ENCODE measurements at places on chromosomes 13 and 19.

- DNase-seq, result no peak
These were observed 166.1 kb upstream of the MYO16 start for GRCh38 chr13:108463340-108463739.

GRCh38 chr19:1777149-1777548 is 23.8 kb downstream of the ONECUT3 start:
- DNase-seq, result no peak

- DNase-seq, result no peak
These were observed 15.2 kb upstream of the TLE6 start for GRCh38 chr19:2962018-2962670.

GRCh38 chr13:98839856-98840769 is 87.6 kb upstream of the SLC15A1 start:
- no peak for DNase-seq

DNA sequence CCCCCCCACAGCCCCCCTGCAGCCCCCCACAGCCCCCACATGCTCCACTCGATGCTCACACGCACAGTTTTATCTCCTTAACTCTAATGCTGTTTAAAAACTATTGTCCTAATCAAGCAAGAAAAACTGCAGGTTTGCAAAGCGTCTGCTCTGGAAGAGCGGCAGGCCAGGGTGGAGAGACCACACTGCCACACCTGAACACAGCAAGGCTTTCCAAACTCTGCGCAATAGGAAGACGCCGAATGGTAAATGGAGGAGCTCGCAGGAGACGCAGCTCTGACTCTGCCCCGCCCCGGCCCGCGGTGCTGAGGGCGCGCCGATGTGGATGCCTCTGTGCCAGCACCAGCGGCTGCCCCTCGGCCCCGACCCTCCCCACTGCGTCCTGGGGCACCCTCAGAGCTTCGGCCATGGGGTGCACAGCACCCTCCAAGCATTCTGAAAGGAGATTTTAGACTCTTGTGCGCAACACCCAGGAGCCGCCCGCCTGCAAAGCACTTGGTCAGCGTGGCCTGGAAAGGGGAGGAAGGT is 32.4 kb downstream of the RASA3 start:
- DNase-seq, result no peak

GRCh38 chr19:33193865-33194362 is at the start of gene LRP3:
Gene LRP3 (plus strand): TSS chr19:33194330. CDS start chr19:33194786, 456 bp downstream.
- DNase-seq, result no peak

DNA sequence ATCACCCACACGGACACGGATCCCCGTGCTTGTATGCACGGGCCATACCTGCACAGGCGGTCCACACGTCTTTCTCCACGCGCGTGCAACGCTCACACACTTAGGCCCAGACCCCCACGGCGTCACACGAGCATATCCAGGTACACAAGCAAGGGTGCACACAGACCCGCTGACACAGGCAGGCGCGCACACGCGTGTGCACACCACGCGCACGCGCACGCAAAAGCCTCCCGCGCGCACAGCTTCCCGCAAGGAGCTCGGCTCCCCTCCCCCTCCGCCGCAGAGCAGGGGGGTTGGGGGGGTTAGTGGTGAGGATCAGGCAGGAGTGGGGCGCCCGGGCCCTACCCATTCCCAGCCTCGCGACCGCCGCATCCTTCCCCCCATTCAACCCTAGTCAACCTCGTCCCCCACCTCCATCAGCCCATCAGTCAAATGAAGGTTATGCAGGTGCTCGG is 407 bp downstream of the RAB3A start:
- no peak for DNase-seq

GRCh38 chr19:35031072-35031881 is 1.0 kb downstream of the SCN1B start:
- no peak for DNase-seq

- no peak for DNase-seq
These were observed 1.2 kb downstream of the C19orf84 start for GRCh38 chr19:51389143-51389542.

DNA sequence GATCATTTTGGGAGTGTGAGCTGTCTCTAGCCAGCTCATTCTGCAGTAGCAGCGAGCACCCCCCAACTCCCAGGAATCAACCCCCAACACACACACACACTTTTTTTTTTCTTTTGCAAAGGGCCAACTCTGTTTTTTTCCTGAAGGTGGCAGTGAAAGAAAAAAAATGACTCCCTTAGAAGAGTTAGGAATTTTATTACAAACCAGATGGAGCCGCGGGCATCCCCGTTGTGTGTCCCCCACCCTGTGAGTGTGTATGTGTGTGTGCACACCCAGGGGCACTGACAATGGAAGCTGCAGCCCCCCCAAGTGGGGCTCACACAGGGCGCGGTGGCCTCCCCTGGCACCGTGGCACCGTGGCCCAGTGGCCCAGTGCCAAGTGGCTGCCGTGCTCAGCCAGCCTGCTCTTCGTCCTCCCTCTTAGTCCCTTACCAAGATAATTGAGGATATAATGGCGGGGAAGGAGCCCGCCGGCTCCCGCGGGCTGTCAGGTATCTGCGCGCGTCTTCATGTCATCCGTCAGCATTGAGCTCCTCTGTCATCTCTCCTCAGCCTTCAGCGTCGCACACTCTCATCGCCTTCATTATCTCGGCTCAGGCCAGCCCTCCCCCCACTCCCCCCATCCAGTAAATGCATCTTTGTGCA is 314.1 kb downstream of the ZNF536 start:
- no peak for DNase-seq

DNA sequence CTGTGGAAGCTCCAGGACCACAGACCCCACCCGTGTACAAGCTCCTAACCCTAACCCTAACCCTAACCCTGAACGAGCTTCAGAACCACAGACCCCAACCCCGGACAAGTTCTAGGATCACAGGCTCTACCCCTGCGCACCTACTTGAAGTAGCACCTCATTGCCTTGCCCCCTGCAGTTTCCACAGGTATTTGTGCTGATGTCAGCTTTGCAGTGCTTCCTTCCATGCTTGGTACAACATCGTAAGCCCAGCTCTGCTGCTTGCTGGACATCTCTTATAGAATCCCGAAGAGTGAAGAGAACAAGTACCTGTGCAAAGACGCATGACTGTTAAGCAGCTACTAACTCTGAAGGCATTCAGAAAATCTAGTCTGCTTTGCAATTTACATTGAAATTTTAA is 20.7 kb upstream of the CDC16 start:
- DNase-seq, result no peak

GRCh38 chr19:46528601-46529590 is 33.2 kb upstream of the PNMA8B start:
- no peak for DNase-seq

- no peak for DNase-seq
These were observed 181.2 kb downstream of the COL4A1 start for GRCh38 chr13:110125613-110126272.

- no peak for DNase-seq
These were observed 16.7 kb downstream of the PIP5K1C start for GRCh38 chr19:3683405-3684053.

DNA sequence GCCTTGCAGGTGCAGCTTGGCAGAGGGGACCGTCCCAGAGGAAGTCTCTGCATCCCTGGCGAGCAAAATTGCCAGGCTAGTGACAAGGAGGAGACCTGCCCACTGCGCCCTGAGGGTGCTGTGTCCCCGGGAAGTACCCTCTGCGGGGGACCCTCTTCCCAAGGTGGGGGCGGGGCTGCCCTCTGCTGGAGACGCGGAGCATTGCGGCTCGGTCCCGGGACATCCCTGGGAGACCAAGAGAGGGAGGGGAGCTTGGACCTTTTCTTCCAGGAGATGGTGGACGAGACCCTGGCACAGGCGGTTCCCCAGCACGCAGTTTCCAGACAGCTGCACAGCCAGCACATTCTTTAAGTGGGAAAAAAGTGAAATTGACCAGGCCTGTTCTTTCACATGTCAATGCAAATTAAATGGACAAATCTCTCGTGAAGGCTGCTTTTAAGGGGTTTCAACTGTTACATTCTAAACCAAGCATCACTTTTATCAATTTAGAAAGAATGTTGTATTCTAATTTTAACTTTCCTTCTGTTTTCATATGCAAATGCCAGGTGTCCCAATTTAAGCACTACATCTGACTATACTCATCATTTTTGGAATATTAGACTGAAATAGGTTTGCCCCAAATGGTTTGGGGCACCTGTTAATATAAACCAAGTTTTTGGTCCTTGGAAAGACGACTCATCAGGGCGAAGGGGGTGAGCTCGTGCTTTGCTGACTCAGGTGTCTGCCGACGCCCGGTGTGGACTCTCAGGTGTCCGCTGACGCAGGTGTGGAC is 60.7 kb downstream of the MCF2L start:
- DNase-seq, result no peak

GRCh38 chr13:40595693-40596092 is 70.7 kb downstream of the FOXO1 start:
- no peak for DNase-seq

- DNase-seq, result no peak
These were observed 256.0 kb downstream of the UQCRFS1 start for GRCh38 chr19:28956961-28957360.

- no peak for DNase-seq
These were observed 4.3 kb upstream of the FBXO17 start for GRCh38 chr19:38979812-38980211.

DNA sequence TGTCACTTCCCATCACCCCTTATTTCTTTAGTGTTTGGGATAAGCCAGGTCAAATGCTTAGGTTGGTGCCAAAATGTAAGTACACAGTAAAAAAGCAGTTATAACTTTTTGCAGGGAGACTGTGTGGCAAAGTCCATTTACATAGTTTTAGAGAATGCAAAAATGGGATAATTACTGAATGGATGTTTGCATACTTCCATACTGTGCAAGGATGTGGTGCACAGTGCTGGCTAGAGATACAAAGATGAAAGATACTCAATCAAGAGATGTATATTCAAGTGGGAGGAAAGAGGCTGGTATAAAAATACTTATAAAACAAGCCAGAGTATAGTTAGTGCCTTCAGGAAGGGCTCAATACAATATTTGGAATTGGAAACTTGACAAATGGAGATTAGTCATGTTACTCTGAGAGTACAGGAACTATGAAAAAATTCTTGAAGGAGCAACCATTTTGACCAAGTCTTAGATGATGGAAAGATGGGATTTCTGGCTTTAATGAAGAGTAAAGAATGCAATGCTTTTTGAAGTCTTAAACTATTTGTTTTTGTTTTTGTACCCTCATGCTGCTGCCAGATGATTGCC is 8.0 kb downstream of the PDS5B start:
- no peak for DNase-seq

GRCh38 chr13:77874406-77874805 is 44.2 kb downstream of the EDNRB start:
- no peak for DNase-seq

GRCh38 chr13:59747529-59747928 is 416.2 kb downstream of the DIAPH3 start:
- no peak for DNase-seq

DNA sequence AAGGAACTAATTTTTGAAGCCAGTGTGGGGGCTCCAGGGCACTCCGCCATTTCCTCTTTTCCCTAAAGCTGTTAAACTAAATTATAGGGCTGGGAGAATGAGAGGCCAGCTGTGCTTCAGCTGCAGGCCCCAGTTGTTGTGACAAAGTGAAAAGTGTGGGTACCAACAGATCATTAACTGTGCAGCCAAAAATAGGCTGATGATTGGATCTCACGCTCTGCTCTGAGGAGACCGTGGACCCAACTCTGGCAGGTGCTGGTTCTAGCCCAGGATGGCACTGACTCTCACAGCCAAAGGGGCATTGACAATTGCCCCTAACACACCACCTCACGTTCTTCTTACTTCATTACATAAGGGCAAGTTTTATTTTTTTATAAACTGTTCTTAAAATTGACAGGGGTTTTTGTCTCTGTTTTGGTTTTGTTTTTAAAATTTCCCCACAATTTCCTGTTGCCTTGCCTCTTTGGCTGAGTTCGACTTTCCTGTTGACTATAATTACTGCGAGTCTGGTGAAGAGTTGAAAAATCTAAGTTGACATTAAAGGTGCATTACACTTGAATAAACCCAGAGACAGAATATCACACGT is 391.0 kb downstream of the FGF9 start:
- no peak for DNase-seq

GRCh38 chr13:74476365-74476764 is 342.2 kb upstream of the KLF12 start:
- DNase-seq, result no peak

GRCh38 chr13:28267497-28267896 is 129.2 kb downstream of the PAN3 start:
- no peak for DNase-seq

DNA sequence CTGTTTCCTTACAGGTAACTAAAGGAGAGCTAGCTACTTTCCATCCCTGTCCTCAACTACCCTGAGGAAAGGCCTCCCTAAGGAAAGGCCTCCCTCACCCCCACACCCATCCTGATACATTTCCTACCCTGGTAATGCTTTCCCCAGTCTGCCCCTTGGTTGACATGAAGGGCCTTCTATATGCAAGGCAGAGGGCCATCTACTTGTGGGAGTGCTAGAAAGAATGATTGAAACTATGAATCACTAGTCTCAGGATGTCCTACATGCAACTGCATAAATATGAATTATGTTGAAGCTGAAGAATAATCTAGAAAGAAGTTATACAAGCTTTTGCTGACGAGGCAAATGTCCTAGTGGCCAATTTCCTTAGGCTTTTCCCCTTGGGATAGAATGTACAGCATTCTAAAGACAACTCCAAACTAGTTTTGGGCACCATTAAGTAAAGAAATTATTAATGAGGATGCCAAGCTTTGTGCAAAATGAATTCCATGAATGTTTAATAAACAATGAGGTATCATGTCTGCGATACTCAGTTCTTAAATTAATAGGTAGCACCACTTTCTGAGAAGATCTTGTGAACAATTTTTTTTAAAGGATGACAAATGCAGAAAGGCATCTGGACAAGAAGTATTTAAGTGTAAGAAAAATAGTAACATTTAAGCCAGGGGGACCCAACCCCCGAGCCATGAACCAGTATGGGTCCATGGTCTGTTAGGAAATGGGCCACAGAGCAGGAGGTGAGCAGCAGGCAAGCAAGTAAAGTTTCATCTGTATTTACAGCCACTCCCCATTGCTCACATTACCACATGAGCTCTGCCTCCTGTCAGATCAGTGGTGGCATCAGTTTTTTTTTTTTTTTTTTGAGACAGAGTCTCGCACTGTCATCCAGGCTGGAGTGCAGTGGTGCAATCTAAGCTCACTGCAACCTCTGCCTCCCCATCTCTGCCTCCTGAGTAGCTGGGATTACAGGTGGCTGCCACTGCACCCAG is 223.0 kb downstream of the LHFPL6 start:
- no peak for DNase-seq

GRCh38 chr19:10137751-10138682 is 18.3 kb upstream of the EIF3G start:
- no peak for DNase-seq

Measured in urinary bladder (tissue), 4 donors.